GM03348 (cell line): ENCODE measurements at places on chromosomes 13 and 19.
A peak's percentile ranks its signal among the peaks of the same experiment; 100 is the strongest.

DNA sequence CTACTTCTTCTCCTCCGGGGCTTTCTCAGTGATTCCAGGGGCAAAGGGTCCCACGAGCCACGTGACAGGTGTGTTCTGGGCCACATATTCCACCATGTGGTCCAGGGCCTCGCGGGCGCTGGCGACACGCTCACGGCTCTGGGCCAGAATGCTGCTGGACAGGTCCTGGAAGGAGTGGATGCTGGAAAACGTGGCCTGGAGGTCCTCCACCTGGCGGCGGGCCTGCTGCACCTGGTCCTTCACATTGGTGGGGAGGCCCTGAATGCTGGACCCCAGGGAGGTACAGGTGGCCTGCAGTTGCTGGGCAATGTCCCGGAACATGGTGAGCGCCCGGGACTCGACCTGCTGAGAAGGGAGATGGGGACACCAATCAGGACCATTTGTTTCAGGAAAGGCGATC is 7.7 kb upstream of the TICAM1 start:
- no peak for DNase-seq

DNA sequence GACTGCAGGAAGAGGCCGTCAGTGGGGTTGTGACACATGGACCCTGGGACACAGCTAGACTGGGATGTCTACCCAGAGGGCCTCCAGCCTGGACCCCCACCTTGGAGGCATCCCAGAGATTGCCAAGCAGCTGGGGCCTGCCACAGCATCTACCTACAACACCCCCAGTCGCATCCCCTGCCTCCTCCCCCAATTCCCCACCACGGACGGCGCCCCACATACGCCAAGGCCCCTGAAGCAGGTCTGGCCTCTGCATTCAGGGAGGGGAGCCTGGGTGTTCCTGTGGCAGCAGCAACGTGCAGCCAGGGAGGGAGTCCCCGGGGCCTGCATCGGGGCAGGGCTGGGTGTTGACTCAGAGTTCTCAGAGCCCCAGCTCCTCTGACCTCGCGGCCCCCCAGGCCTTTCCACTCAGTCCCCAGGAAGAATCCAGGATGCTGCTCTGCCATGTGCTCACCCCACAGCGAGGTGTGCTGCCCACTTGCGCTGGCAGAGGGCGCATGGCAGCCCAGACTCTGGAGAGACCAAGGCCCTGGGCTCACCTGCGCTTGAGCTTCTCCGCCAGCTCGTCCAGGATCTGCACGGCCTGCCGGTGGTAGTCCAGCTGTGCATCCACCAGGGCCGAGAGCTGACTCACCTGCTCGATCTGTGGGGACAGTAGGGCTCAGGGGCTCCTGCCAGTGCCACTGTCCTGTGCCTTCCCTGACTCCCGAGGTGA is 19.6 kb downstream of the MPND start:
- DNase-seq: no peak

DNA sequence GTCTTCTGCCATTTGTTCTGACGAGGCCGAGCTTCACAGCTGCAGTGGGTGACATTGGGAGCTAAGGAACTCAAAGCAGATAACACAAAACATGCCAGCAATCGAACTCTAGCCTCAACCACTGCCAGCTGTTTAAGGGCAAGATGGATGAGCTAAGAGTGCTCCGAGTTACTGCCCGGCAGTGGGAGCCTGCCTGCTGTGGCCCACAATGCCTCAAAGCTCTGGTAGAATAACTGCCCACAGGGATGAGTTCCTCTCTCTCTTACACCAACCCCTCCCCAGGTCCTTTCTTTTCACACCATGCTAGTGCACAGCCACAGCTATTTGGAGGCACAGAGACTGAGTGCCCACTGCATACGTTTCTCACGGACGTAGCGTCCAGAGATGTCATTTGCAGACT is 330.5 kb downstream of the FGF9 start:
- DNase-seq: no peak

GRCh38 chr13:71339005-71339404 is 528.0 kb downstream of the DACH1 start:
- no peak for DNase-seq

- no peak for DNase-seq
Observed at GRCh38 chr19:40070058-40070457, 14.0 kb upstream of the ZNF780B start.

GRCh38 chr13:44278166-44278565 is 95.5 kb upstream of the SERP2 start:
- no peak for DNase-seq

DNA sequence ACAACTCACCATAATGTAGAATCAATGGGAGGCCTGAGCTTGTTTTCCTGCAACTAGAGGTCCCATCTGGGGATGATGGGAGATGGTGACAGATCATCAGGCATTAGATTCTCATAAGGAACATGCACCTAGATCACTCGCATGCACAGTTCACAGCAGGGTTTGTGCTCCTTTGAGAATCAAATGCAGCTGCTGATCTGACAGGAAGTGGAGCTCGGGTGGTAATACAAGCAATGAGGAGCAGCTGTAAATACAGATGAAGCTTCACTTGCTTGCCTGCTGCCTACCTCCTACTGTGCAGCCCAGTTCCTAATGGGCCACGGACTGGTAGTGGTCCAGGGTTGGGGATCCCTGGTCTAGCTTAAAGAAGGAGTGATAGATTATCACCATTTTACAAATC is 33.0 kb downstream of the KPNA3 start:
- DNase-seq: no peak

GRCh38 chr19:10604460-10604980 is 17.4 kb upstream of the AP1M2 start:
- no peak for DNase-seq

DNA sequence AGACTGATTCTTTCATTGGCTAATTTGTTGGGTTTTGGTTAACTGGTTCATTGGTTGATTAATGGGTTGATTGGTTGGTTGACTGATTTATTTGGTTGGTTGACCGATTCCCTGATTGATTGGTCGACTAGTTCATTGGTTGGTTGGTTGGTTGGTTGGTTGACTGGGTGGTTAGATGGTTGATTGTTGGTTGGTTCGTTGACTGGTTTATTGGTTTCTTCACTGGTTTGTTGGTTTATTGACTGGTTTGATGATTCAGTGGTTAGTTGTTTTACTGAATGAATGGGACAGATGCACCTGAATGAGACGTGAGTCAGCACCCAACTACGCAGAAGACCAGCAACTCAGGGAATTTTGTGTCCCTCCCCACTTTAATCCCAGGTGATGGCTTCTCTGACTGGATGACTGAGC is 2.7 kb upstream of the NUP62 start:
- DNase-seq: no peak

DNA sequence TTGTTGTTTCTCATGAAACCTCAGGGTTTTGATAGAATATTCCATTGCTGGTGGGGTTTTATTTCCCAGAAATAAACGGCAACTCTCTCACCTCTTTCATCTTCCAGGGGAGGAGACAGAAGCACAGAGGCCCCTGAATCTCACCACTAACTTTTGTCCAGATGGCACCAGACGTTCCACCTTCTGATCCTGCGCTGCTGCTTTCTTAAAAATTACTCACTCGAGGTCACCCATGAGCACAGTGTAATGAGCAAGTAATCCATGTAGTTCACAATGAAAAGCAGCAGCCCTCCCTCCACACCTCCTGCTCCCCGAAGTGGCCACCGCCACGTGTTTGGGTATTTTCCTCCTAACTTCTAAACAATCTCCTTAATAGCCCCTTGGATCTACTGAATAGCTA is 51.3 kb downstream of the TEX29 start:
- DNase-seq: peak; percentile 1

GRCh38 chr19:2970201-2970835 is 7.0 kb upstream of the TLE6 start:
- no peak for DNase-seq

DNA sequence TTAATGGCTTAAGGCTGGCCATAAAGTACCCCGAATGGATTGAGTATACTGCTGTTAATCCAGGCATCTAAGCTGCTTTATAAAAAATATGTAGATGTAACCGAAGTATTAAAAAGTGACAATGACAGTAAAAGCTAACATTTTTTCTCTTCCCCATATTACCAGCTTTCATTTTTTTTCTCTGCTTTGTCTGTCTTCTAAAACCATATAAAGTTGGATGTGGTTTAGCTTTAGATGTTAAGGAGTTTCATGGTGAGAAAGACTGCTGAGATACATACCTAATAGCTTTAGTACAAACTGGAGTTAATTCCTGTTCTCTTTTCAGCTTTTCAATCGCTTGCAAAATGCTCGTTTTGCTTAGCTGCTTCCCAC is 838 bp downstream of the AKAP11 start:
- DNase-seq: no peak

- no peak for DNase-seq
Observed at GRCh38 chr19:45442408-45442777, 18.7 kb upstream of the ERCC1 start.

DNA sequence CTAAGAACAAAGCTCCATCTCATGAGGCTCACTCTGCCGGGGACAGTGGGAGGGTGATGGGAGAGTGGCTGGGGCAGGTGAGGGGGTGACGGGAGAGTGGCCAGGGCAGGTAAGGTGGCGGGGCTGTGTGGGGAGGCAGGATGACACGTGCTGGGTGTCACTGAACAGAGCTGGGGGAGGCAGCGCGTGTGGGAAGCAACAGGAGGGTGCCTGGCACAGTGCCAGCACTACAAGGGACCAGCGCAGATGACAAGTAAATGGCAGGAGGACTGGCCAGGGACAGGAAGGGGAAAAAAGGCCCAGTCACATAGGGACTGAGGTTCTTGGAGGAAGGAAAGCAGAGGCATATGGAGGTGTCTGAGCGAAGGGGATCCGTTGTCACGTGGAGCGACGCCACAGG is 129.9 kb downstream of the RNF17 start:
- DNase-seq: no peak

DNA sequence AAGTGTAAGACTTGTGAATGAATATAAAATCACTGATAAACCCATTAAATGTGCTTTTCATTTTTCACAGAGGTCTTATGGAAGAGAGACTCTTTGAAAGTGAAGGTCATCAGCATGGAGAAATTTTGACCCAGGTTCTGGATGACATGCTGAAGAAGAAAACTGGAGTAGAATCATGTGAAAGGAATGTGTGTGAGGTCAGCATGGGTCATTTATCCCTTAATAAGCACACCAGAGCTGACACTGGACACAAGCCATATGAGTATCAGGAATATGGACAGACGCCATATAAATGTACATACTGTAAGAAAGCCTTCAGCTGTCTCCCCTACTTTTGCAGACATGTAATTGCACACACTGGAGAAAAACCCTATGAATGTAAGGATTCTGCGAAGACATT is 29.0 kb downstream of the ZNF20 start:
- DNase-seq: no peak

DNA sequence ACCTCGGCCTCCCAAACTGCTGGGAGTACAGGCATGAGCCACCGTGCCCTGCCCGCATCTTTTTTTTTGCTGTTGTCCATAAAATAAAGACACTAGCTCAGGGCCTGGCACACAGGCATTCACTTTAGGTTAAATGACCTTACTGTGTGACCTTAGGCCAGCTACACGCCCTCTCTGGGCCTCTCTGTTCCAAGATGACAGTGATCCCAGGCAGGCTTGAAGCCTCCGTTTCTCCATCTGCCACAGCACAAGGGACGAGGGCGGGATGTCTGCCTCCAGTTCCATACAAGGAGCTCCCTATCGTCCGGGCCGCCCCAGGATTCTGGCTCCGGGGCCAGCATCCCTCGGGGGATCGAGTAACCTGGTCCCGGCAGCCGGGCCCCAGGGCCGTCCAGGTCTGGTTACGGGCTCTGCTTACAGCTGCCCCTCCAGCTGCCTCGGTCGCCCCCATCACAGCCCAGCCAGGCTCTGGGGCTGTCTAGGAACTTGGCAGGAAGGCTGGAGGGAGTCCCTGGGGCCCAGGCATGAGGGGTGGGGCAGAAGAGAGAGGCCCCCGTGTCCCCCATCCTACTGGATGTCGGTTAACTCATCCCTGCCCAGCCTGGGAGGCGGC is 11.9 kb upstream of the SEMA6B start:
- no peak for DNase-seq

- DNase-seq: no peak
Observed at GRCh38 chr13:43227721-43228120, 204.3 kb downstream of the DNAJC15 start.

DNA sequence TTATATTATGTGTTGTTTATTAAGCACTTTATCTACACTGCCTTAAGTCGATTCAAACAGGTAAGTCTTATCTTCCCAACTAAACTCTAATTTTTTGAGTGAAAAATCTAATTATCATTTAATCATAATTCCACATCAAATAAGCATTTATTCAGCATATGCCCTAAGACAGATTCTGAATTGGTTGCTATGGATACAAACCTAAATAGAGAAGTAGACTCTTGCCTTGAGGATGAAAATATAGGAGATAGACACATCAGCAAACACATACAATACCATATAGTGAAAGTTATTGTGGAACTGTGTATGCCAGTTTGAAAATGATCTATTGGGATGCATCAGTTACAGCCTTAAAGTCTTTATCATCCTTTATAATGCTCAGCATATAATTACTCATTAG is 1679.9 kb downstream of the SLITRK1 start:
- no peak for DNase-seq

DNA sequence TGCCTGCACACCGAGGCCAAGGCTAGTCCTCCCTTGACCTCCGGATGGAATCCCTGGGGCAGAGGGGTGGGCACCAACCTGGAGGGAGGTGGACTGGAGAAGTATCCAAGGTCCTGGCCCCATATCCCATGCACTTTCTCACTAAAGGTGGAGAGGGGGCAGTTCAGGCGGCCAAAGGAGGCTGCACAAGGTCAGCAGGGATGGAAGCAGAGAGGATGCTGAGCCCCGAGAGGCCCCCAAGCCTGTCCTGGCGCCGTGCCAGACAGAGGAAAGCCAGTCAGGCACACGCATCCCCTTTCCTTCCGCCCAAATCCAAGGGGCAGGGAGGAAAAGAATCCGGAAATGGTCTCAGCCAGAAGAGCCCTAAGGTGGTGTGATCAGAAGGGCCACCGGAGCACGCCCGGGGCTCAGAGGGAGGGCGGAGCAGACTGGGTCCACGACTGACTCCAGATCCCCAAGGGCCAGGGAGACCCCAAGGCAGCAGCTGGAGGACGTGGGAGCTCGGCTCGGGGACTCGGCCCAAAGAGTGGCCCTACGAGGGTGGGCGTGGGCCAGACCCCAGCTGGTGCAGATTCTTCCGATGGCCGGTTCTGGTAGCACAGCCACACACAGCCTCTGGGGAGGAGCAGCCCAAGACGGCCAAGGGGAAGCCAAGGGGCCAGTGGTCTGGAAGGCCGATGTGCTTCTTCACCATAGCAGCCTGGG is 60.0 kb downstream of the MLLT1 start:
- no peak for DNase-seq

- DNase-seq: no peak
Observed at GRCh38 chr19:45142726-45143110, 18.1 kb downstream of the NKPD1 start.

- DNase-seq: no peak
Observed at GRCh38 chr13:50690006-50690405, 153.5 kb downstream of the DLEU7 start.

GRCh38 chr19:18423258-18424020 is 4.2 kb downstream of the SSBP4 start:
- no peak for DNase-seq
